ENCODE measurements at places on chromosomes 1 and 21.

DNA sequence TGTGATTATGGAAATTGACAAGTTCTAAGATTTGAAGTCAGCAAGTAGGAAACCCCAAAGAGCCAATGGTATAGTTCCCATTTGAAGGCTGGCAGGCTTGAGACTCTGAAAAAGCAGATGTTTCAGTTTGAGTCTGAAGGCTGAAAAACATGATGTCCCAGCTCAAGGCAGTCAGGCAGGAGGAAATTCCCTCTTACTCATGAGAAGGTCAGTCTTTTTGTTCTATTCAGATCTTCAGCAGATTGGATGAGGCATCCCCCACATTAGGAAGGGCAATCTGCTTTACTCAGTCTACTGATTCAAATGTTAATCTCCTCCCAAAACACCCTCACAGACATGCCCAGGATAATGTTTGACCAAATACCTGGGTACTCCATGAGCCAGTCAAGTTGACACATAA, 372.5 kb upstream of the ST6GALNAC5 start:
- DNase-seq = no peak

DNA sequence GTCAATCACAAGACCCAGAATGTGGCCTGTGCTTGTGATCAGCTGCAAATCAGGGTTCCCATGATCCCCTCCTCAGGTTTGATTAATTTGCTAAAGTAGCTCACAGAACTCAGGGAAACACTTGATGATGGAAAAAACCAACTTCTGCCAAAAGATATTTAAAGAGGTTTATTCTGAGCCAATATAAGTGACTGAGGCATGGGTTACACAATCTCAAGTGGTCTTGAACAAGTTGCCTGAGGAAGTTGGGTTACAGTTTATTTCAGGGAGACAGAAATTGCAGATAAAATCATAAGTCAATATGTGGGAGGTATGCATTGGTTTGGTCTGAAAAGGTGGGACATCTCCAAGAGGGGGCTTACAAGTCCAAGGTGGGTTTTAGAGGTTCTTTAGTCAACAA, 243.1 kb downstream of the S1PR1 start:
- DNase-seq = no peak

DNA sequence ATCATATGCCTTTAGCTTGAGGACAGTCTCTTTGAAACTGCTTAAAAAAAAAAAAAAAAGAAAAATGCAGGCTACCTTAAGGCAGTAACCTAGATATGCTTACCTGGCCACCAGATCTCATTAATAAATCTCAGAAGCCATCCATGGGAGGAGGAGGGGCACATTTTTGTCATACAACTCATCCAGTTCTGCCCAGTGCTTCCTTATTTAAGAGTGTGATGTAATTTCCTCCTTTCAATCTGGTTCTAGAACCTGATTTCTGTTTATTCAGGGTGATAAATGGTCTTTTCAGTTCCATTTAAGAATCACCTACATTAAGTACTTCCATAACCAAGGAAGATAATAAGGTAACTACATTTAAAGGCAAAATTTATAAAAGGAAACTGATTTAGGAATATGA, 6.1 kb downstream of the ERRFI1 start:
- no peak for DNase-seq

DNA sequence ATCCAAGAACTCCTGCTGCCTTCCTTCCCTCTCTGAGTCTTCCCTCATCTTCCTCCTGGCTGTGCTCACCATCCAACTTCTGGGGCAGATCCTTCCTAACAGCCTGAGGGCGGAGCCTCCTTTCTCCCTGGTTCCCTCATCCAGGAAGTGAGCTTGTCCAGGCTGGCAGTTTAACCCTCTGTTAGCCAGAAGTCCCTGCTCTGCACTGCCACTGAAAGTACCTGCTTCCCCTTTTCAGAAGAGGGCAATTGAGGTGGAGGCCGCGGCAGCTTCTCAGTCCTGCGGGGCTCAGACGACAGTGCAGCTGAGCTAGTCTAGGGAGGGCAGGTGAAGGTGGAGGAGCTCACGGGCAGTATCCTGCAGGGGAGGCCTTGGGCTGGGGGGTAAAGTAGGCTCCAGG, 149.1 kb downstream of the FCRL5 start:
- peak; percentile 15 for DNase-seq

DNA sequence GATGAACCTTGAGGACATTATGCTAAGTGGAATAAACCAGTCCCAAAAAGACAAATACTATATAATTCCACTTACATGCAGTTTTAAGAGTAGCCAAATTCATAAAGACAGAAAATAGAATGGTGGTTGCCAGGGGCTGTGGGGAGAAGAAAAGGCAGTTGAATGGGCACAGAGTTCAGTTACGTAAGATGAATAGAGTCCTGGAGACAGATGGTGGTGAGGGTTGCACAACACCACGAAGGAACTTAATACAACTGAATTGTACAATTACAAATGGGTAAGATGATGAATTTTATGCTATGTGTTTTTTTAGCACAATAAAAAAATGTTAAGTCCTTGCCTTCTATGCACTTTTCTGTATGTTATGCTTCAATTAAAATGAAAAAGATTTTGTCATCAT, 66.6 kb downstream of the CD34 start:
- no peak for DNase-seq

- peak; percentile 58 for DNase-seq
Observed at GRCh38 chr1:36156329-36157114, 562 bp downstream of the MAP7D1 start.

- DNase-seq = peak; percentile 70
Observed at GRCh38 chr1:234961456-234962339, 166.9 kb downstream of the TOMM20 start.

GRCh38 chr1:57341721-57342120, 82.1 kb downstream of the DAB1 start:
- DNase-seq = no peak

- peak; percentile 20 for DNase-seq
Observed at GRCh38 chr21:37367703-37368540, 1.3 kb downstream of the DYRK1A start.

GRCh38 chr1:199918196-199918769, 109.2 kb upstream of the NR5A2 start:
- no peak for DNase-seq

GRCh38 chr1:17984583-17984982, 123.0 kb upstream of the IGSF21 start:
- no peak for DNase-seq

DNA sequence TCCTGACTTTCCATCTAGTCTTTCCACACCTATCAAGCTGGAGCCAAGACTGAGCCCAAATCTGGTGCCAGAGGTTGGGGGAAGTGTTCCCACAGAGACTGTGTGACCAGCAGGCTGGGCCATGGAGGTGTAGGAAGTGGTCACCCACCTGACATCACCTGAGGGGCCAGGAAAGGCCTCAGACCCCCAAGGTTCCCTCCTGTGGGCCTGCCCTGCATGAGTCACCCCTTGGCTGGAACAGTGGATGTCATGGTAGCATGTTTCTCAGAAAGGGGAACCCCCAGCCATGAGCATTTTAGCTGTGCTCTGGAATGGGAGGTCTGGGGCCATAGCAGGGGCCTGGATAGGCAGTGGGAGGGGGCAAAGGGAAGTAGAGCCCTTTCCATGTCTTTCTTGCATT, 5.7 kb upstream of the TNFRSF8 start:
- no peak for DNase-seq

DNA sequence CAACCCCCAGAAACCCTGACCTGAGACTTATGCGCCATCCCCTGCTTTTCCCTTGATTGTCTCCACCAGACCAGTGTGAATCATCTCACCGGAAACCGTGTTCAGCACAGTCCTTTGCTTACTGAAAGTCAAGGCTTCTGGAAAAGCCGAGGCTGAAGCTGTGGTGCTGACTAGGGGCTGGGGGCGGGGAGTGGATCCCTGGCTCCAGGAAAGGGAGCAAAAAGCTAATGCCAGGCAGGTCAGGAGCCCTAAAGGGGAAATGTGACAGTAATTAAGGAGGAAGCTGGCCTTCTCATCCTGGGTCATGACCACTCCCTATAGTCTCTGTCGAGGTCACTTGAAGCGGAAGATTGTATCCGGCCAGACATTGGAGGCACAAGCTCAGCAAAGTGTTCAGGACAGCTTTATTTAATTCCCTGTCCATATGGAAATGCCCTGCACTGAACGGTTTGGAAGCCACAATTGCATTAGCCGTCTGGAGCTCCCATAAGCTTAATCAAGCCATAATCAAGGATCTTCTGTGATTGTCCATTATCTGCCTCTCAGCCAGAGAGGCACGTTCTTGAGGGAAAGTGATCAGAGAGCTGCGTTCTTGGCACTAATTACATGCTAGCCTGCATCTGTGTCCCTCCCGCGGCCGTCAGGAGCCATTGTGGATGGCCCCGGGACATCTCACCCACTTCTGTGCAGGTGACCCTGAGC, 403.6 kb downstream of the RRAGC start:
- no peak for DNase-seq

- DNase-seq = no peak
Observed at GRCh38 chr1:57165546-57165945, 199.7 kb upstream of the C8B start.

GRCh38 chr1:2373551-2374251, 17.7 kb downstream of the MORN1 start:
- no peak for DNase-seq

GRCh38 chr1:15663925-15664324, 20.2 kb upstream of the PLEKHM2 start:
- DNase-seq = no peak

DNA sequence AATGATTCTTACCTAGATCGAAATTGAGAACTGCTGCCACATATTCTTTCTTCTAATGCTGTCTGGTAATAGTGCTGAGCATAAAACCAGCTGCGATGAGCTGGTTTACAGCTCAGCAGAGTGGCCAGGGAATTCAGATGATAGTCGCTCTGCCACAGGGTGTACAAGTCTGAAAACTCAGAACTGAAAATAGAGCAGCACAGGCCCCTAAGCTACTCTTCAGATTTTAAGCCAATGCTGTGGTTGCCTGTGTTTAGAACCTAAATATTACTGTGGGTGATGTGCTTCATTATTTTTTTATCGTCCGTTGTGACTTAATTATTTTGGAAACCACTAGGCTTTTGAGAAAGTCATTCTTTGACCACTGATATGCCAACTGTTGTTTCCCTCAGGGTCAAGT, 152.0 kb downstream of the ADGRL4 start:
- no peak for DNase-seq

DNA sequence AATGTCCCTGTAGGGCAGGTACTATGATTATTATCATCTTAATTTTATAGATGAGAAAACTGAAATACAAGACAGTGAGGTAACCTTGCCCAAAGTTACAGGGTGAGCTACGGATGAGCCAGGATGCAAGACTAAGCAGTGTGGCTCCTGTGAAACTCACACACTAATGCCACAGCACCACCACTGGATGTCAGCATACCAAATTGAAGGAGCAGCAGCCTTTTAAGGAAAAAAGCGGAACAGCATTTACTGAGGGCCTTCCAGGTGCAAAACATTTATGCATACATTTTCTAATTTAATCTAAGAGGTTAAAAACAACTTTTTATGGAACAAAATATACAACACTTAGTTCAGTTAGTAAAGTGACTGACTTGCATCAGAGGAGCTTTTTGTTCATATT, 41.7 kb downstream of the SEC16B start:
- peak; percentile 24 for DNase-seq

DNA sequence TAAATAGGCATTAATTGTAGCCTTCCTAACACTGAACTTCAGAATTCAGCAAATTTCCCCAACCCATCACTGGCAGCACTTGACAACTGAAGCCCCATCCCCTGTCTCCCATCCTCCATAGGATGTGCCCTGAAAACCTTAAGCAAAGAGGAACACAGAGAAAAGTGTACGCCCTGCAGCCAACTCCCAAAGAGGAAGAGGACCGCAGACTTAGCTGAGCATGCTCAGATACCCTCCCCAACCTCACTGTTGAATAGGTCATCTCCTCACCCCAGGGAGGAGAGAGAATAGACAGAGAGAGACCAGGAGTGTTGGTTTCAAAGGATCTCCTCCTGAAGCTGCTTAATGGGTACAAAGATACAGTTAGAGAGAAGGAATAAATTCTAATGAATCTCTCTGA, 50.5 kb downstream of the CD2 start:
- DNase-seq = no peak

GRCh38 chr1:1554926-1555915, 14.8 kb upstream of the TMEM240 start:
- DNase-seq = peak; percentile 89

DNA sequence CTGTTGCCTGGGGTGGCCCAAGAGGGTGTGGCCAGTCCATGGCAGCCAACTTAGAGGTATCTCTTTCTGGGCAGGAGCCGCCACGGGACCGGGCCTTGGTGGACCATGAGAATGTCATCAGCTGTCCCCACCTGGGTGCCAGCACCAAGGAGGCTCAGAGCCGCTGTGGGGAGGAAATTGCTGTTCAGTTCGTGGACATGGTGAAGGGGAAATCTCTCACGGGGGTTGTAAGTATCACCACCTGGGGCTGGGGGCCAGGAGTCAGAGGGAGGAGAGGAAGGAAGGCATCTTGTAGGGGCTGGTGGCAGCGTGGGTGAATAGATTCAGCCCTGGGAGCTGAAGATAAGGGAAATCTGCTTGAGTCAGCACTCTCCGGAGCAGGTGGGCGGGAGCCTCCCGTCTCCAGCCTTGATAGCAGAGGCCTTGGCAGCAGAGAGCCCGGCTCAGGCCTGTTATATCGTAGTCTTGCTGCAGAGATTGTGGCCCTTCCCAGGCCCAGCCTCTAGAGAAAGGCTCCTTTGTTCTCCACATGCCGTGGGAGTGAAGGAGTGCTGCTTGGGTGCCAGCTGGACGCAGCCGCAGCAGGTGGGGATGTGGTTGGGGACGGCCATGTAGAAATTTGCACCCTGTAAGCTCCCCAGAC, 25.4 kb downstream of the PHGDH start:
- no peak for DNase-seq

GRCh38 chr21:37383086-37383485, 16.5 kb downstream of the DYRK1A start:
- no peak for DNase-seq

- DNase-seq = no peak
Observed at GRCh38 chr1:119435052-119435451, 20.1 kb downstream of the HSD3B2 start.

- DNase-seq = no peak
Observed at GRCh38 chr1:168774241-168774640, 45.2 kb upstream of the DPT start.

GRCh38 chr1:16433030-16433429, 4.2 kb downstream of the SPATA21 start:
- DNase-seq = no peak

DNA sequence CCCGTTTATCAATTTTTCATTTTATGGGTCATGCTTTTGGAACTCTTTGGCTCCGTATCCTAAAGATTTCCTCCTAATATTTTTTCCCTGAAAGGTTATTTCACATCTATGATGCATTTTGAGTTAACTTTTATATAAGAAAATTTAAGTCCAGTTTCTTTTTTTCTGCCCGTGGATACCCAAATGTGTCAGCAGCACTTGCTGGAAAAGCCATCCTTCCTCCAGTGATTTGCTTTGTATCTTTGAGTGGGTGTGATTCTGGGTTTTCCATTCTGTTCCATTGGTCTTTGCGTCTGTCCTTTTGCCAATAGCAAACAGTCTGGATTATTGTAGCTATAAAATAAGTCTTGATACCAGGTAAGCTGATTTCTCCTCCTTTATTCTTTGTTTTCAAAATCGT, 15.6 kb upstream of the ABCG1 start:
- DNase-seq = no peak

DNA sequence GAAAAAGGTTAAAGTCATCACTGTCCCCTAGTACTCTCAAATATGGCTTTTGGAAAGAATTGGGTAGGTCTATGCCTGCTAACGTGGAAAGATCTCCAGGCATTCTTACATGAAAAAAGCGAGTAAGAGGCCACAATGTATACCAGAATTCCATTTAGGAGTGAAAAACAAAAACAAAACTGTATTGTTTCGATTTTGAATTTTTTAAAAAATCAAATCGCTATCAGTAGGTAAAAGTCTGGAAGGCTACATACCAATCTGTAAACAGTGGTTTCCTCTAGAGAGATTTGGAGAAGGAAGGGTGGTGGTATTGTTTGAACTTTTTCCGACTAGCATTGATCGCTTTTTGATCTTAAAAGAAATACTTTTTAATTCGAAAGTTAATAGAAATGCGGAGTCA, 55.9 kb downstream of the RRAGC start:
- no peak for DNase-seq

All from AG08396 (cell line).